ENCODE measurements at places on chromosomes 6 and 20.

DNA sequence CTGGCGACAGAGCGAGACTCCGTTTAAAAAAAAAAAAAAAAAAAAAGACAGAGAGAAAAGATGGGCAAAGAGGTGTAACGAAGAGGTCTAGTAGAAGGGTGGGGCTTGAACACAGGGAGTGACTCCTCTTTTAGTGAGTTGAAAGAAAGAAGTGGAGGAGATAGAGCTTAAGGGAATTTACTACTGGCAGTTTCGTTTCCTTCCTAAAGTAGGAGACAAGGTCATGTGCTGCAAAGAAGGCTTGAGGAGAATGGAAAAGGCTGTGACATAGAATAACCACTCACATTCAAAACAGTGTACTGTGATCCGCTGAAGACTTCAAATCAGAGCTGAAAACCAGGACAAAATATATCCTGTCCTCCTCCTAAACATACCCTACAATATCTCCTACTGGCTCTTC is 63.8 kb upstream of the EIF2S2 start:
- no peak for DNase-seq

DNA sequence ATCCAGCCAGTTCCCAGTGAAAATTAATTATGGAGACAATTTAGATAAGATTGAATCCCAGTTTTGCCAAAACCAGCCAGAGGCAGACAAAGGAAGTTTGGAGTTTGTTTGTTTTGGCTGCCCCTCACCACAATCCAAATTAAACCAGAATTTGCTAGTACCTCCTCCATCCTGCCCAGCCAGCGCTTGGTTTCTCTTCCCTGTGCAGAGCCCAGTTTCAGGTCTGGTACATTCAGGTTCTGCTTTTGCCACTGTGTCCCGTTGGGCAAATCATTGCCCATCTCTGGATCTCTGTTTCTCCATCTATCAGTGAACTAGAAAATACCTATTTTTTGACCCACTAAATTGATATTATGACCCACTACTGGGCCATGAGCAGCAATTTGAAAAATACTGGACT is 26.4 kb downstream of the FOXP4 start:
- DNase-seq, result no peak

GRCh38 chr20:36582821-36583220 is 9.4 kb downstream of the TGIF2 start:
- no peak for DNase-seq

GRCh38 chr6:27143474-27144026 is 104.0 kb upstream of the PRSS16 start:
- no peak for DNase-seq

DNA sequence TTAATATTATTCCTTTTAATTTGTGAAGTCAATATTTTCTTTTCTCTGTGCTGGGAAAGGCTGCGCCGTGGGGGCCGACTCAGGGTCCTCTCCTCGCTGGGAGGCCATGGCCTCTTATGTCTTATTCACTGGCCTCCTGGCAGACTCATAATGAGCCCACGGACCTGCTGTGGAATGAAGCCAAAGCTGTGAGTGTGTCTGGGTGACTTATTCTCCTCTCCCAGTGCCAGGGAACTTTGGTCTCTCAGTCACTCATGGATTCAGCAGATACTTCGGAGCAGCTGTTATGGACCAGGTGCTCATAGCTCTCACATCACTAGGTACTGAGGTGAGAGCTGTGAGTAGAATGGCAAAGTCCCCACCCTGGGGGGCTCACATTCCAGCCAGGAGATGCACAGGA is 297.6 kb downstream of the CDH26 start:
- DNase-seq, result no peak

DNA sequence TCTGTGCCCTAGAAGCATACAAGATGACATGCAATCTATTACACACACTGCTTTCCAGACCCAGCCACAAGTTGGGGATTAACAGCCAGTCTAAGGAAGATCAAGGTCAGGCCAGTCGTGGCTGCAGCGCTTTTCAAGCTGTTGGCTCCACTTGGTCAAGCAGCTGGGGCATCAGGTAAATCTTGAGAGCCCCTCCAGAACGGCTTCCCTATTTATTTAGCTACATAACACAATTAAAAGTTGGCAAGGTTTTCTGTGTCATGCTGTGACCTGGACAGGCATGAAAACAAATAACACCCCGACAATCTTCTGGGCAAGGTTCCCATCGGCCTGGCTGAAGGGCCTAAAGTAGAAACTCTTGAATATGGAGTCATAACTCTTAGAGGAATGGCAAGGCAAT is 524.3 kb downstream of the PRKN start:
- DNase-seq, result no peak

DNA sequence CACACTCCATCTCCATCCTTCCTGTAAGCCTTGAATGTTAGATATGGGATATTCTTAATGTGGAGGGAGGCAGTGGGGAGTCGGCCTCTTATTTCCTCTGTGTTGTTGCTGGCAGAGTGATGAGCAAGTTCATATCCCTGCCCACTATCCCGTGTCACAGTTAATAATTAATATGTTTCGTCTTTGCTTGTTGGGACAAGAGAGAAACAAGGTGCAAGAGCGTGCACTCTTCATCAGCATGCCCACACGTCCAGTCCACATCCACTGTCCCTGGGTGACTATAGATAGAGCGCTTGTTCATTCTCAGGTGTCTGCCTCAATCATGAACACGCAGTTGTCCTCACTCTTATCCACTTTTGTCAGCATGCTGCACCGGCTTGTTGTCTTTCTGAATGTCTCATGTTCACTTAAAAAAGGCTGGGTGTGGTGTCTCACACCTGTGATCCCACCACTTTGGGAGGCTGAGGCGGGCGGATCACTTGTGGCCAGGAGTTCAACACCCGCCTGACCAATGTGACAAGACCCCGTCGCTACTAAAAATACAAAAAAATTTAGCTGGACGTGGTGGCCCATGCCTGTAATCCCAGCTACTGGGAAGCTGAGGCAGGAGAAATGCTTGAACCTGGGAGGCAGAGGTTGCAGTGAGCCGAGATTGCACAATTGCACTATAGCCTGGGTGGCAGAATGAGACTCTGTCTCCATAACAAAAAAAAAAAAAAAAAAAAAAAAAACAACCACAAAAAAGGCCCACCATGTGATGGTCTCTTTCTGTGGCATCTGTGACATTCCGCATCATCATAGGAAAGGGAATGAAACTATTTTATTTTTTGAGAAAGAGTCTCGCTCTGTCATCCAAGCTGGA is 34.2 kb downstream of the PPP1R3G start:
- no peak for DNase-seq

DNA sequence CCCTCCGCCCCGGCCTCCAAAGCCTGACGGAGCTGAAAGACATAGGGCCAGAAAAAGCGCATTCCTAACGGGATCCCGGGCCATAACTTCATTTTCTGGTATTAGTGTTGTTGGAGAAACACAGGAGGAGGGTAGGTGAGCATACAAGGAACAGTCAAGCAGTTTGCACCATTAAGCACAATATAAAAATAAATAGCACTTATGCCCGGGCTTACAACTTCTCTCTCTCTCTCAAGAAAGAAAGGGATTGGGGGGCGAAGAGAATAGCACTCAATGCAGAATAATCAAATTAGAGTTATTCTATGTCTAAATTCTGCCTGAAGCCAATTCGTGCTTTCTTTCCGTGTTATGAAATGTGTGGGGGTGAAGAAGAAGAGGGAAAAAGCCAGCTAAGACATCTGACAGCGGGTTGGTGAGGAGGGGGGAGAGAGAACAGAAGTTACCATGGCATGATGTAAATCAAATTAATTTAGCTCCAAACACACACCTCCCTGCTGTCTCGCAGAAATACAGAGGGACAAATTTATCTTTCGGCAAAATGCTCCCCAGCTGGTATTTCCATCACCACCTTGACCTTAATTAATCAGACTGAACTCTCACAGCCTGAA is 508 bp upstream of the METTL24 start:
- no peak for DNase-seq
